ENCODE measurements at places on chromosomes 7 and 10.

GRCh38 chr7:32379510-32380112 lies 110.6 kb downstream of the LSM5 start:
- H3K4me1 ChIP-seq, result no peaks in the 10 kb centered on the region
- peaks cover 26% of the 10 kb centered on the region for H3K27me3 ChIP-seq
- H3K27ac ChIP-seq, result no peak overlapping the region
- no peak overlapping the region for H3K4me3 ChIP-seq
- no peaks in the 10 kb centered on the region for H3K36me3 ChIP-seq

GRCh38 chr10:89278034-89278535 lies 23.8 kb upstream of the IFIT2 start:
- peak overlapping the region; percentile 85 for H3K27ac ChIP-seq
- H3K4me3 ChIP-seq, result no peak overlapping the region
- H3K27me3 ChIP-seq, result peaks cover 7% of the 10 kb centered on the region
- peaks cover 6% of the 10 kb centered on the region for H3K4me1 ChIP-seq
- DNase-seq, result no peak

- no peak overlapping the region for H3K4me3 ChIP-seq
- peaks cover 17% of the 10 kb centered on the region for H3K36me3 ChIP-seq
- no peak for DNase-seq
- H3K27ac ChIP-seq, result no peak overlapping the region
- peaks cover 8% of the 10 kb centered on the region for H3K4me1 ChIP-seq
These were observed 177.0 kb downstream of the ST7 start for GRCh38 chr7:117130262-117130661.

- no peaks in the 10 kb centered on the region for H3K27me3 ChIP-seq
- peaks cover 41% of the 10 kb centered on the region for H3K4me1 ChIP-seq
- H3K36me3 ChIP-seq, result no peaks in the 10 kb centered on the region
- H3K27ac ChIP-seq, result no peak overlapping the region
These were observed 9.7 kb downstream of the CHST3 start for GRCh38 chr10:71973777-71974488.

GRCh38 chr7:1210321-1210978 lies 22.2 kb upstream of the UNCX start:
- H3K27ac ChIP-seq, result no peak overlapping the region
- H3K4me3 ChIP-seq, result no peak overlapping the region
- DNase-seq, result no peak
- no peaks in the 10 kb centered on the region for H3K36me3 ChIP-seq
- peaks cover 37% of the 10 kb centered on the region for H3K27me3 ChIP-seq

GRCh38 chr10:18659819-18660535 lies 746 bp downstream of the ARL5B start:
- peaks cover 28% of the 10 kb centered on the region for H3K4me1 ChIP-seq
- peaks cover 8% of the 10 kb centered on the region for H3K36me3 ChIP-seq
- no peaks in the 10 kb centered on the region for H3K27me3 ChIP-seq
- peak overlapping the region; percentile 99 for H3K4me3 ChIP-seq
- no peak for DNase-seq

DNA sequence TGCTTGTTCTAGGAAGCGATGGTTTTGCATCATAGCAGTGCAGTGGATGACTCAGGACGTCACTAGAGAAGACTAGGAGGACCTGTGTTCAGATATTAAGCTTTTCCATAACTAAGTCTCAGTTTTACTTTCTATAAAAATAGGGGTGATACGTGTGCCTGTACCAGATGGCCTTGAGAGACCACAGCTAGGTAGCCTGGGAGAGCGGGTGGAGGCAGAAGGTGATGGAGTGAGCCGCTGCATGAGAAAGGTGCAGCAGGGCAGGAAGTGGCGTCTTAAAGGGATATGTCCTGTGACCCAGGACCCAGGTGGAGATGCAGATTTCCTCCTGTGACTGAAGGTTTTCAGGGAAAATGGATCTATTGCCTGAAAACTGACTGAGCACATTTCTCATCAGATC lies 304.9 kb downstream of the CDC14C start:
- no peak for DNase-seq
- H3K27me3 ChIP-seq, result no peaks in the 10 kb centered on the region
- H3K36me3 ChIP-seq, result no peaks in the 10 kb centered on the region
- no peak overlapping the region for H3K4me3 ChIP-seq
- no peaks in the 10 kb centered on the region for H3K4me1 ChIP-seq

- no peaks in the 10 kb centered on the region for H3K27me3 ChIP-seq
- H3K4me1 ChIP-seq, result no peaks in the 10 kb centered on the region
- no peak overlapping the region for H3K4me3 ChIP-seq
- H3K27ac ChIP-seq, result no peak overlapping the region
- no peak for DNase-seq
These were observed 203.9 kb downstream of the MALRD1 start for GRCh38 chr10:19252531-19252930.

Data from progenitor cell of endocrine pancreas (in vitro differentiated cells).